ENCODE measurements at places on chromosomes 6 and 20. TPM values are rescaled to one million over a fixed set of nuclear protein-coding genes. Genes with fewer than 3 reads are reported as not detected.

DNA sequence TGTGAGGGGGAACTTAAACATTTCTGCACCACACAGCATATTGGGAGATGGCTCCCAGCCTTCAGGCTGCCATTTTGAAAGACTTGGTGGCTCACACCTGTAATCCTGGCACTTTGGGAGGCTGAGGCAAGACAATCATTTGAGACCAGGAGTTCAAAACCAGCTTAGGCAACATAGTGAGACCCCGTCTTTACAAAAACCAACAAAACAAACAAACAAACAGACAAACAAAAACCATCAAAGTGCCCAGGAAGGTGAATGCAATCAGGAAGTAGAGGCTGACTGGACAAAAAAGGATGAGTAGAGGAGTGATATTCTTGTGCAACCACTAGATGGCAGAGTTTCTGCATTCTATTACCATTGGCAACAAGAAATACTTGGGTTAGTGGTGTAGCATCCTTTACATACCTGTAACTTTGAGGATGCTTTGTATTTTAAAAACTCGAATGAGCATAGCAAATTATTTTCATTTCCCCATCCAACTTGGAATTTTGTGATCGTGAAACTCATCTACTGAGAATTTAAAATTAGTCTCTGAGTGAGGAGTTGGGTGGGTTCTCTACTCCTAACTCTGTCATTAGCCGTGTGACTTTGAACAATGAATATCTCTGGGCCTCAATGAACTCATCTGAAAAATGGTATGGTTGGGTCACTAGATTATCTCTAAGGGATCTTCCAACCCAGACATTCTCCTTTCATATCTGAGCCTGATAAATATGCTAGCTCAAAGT, 84.4 kb downstream of the CRYBG1 start:
- DNase-seq = no peak

DNA sequence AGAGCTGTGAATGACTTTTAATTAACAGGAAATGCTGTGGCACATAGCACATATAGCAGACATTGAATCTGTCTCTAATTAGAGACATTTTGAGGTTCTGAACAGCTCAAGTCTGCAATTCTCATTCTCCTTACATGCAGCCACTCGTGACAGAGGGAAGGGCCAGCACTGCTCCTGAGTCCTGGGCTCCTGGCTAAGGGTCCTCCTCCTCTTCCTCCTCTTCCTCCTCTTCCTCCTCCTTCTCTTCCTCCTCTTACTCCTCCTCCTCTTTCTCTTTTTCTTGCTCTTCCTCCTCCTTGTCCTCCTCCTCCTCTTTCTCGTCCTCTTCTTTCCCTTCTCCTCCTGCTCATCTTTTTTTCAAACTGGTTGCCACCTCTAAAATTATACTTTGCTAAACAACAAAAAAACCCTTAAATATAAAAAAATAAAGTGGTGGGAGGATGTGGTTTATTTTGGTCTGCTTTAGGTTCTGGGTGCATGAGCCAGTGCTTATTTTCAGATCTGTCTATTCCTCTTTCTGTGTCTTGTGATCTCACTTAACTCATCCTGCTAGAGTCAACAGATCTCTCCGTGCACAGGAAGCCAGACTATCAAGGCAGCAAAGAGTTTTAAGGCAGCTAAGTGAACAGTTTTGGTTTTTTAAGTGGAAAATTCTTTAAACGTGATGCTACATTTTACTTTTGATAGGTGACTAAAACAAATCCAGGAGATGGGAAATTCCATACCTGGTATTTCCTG, 159.3 kb downstream of the CD83 start:
- no peak for DNase-seq

DNA sequence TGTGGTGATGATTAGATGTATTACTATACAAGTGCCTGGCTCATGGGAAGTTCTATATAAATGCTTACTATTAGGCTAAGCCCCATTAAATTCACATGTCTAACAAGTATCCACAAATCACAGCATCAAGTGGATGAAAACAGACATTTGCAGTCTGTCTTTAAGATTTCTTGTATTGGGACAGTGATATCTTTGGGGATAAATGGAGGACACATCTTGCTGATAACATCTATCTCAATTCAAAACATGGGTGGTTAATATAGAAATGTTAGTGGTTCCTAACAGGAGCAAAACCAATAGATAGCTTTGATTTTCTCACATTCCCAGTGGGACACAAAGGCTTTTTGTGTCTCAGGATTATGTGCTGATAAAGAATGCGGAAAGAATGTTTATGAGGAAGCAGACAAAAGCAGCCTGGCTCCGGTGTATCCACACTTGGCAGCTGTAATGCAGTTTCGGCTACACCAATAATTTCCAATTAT, 29.3 kb downstream of the PTPRK start:
- no peak for DNase-seq

GRCh38 chr20:6768228-6769140, 998 bp downstream of the BMP2 start:
- DNase-seq = peak; percentile 45

DNA sequence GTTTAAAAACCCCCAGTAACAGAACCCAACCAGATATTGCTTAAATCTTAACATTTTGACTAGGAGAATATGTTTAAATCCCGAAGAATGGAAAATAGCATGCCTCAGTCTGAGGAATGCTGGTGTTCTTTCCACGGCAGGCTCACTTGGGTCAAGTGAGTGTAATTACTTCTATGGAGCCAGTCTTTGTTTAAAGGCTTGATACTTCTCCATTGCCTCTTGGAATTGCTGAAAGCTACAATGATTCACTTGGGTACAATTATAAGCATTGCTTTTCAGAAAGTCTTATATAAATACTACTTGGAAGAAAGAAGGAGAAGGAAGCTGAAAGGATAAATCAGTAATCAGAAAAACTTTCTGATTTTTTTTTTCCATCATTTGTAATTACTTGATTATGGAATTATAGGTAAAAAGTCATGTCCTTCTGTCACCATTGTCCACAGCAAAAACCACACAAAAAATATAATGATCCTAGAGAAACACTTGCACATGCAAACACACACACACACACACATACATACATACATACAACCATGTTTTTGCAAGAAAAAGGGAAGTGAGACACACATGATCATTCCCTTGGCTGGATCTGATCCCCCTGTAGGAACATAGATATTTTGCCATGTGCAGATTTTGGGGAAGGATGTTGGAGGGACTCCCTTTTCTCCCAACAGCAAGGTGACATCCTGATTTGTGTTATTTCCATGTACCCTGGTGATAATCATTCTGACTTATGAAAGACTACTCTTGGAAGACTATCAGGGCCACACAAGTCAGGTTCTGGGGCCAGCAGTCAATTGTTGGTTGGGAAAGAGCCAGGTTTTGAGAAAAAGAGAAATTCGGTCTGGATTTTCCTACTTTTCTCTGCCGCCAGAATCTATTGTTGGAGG, 396.0 kb upstream of the BTBD3 start:
- no peak for DNase-seq

GRCh38 chr6:37103169-37104039, 66.5 kb upstream of the PIM1 start:
- DNase-seq = peak; percentile 68

DNA sequence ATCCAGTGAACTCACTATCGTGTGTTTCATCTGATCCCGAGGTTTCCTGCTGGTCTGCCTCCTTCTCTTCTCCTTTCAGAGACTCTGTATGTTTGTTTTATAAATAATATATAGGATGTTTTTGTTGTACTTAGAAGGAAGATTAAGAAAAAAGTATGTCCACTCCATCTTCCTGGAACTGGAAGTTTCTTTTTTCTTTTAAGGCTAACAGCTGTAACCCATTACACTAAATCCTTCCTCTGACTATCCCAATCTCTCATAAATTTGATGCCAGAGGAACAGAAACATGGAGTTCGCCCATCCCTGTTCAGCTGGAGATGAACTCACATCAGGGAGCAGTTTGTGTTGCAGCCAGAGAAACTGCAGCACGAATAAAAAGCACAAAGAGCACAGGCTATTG, 20.7 kb downstream of the RIPK1 start:
- DNase-seq = no peak

- DNase-seq = no peak
These were observed 2.0 kb downstream of the FYN start for GRCh38 chr6:111871207-111871606.

DNA sequence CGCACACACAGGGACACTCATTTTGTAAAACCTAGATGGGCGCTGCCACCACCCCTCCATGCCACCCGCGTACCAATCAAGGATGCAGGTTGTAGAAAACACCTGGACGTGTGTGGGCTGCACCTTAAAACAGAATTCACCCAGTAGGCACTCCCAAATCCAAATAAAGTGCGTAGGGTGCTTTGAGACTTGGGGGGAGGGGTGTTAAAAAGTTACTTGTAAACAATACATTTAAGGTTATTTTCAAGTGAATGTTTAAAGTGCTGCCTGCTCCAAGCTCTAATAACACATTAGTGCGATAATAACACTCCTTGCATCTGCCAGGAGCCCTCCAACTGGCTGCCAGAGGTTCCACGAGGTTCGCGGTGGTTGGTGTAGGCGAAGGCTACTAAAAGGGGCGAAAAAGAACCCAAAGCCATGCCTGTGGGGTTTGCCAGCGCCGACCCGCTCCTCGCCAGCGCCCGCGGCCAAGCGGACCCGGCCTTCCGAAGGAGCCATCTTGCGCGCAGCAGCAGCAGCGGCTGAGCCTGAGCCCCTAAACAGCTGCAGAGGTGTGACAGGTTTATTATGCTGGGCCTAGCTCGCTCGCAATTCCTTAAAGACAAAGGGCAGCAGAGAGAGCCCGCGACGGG, 11.5 kb downstream of the FOXC1 start:
- DNase-seq = no peak

GRCh38 chr6:56851074-56851473, 103.8 kb upstream of the BEND6 start:
- DNase-seq = no peak

DNA sequence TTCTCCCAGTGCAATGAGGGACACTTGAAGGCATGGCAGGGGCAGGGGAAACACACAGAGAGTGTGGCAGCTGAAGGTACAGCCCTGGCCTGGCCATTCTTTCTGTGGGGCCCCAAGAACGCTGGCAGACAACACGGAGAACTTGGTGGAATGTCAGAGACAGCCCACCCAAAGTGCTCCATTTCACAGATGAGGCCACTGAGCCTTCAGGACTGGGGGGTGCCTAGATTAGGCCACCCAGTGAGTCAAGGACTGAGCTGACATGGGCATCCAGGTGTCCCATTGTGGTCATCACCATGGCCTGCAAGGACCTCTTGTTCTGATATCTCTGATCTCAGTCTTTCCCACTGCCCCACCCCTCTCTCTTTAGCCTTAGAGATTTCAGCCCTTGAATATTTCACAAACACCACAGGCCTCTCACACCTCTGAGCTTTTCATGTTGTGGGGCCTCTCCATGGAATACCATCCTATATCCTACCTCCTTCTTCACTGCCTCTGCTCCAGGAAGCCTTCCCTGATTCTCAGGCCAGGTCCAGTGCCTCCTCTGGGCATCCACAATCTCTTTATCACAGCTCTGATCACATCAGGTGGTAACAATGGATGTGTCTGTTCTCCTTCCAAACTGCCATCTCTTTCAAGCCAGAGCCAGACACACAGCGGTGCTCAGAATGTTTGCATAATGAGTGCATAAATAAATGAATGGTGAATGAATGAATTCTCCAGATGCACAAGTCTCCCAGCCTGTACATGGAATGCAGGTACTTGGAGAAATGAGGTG, 2.0 kb upstream of the RSPO4 start:
- DNase-seq = no peak

DNA sequence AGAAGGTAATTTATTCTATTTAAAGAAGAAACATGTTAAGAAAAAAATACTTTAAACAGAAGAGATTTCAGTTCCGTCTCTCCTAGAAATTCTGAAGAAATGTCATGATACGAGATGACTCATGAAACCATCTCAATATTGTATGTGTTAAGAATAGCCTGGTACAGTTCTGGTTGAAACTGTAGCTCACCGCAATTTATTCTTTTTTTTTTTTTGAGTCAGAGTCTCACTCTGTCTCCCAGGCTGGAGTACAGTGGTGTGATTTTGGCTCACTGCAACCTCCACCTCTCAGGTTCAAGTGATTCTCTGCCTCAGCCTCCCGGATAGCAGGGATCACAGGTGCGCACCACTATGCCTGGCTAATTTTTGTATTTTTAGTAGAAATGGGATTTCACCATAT, 103.3 kb downstream of the ARHGAP18 start:
- DNase-seq = no peak

DNA sequence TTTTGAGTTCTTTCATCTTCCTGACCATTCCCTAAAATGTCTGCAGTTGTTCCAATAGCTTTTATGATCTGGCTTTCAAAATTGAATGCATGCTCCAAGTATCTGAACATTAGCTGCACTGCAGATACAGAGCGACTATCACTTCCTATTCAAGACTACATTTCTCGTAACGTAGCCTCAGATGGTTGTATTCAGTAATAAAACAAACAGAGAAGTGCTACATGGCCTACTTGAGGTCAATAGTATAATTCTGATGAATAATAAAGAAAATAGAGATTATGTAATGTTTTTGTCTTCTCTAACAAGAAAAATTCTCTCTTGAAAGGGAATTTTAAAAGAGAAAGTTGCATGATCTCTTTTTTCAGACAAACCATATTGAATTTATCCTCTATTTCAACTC, 333.9 kb upstream of the IRAK1BP1 start:
- DNase-seq = no peak

DNA sequence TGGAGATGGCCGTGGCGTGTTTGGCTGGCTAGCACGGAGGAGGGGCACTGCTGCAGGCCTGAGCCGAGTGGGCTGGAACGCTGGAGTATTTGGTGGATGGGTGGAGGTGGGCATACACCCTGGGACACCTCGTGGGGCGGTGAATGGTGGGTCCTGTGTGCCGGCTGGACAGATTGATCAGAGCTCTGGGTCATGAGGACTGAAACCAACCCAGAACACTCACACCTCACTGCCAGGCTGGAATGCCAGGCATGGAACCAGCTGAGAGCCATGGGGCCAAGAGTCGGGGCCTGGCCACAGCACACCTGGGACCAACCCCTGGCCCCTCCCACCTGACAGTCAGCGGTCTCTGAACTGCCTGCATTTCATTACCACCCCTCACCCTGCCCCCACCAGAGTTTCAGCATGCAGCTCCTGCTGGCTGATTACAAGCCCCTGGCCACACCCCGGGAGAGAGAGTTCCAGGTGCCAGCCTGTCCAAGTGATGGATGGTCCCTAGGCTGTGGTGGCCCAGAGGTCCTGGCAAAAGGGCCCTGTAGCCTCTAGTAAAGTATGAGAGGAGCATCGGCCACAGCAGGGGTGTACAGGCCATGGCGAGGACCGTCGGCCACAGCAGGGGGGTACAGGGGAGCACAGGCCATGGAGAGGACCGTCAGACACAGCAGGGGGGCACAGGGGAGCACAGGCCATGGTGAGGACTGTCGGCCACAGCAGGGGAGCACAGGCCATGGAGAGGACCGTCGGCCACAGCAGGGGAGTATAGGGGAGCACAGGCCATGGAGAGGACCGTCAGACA, 3.3 kb downstream of the NPBWR2 start:
- peak; percentile 13 for DNase-seq

GRCh38 chr6:128508588-128509296, 11.7 kb downstream of the PTPRK start:
- DNase-seq = no peak

The SOBP gene
- total RNA-seq = 15.3 TPM

The SIRPD gene
- not detected for total RNA-seq

The MYL9 gene
- total RNA-seq = 1,967 TPM

The FAM8A1 gene
- total RNA-seq = 18.8 TPM
